ENCODE measurements at places on chromosomes 2 and 18.
A peak's percentile ranks its signal among the peaks of the same experiment; 100 is the strongest.

DNA sequence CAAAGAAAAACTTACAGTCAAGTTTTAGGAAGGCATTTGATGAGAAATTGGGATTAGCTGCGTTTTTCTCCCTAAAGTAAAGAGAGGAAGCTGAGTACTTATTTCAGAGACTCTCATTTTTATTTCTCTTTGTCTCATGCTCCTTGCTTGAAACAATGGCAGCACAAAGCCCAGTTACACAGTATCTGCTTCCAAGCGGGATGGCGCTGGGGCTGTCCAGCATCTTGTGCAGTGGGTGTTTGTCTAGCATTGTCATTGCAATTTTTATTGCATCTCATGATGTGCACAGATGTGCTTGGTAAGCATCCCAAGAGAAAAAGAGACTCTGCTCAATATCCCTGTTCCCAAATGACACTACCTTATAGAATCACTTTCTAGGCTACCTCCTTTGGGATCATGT, 102.8 kb upstream of the ZNF521 start:
- DNase-seq: no peak

GRCh38 chr2:230383453-230383852, 32.5 kb upstream of the SP100 start:
- no peak for DNase-seq

DNA sequence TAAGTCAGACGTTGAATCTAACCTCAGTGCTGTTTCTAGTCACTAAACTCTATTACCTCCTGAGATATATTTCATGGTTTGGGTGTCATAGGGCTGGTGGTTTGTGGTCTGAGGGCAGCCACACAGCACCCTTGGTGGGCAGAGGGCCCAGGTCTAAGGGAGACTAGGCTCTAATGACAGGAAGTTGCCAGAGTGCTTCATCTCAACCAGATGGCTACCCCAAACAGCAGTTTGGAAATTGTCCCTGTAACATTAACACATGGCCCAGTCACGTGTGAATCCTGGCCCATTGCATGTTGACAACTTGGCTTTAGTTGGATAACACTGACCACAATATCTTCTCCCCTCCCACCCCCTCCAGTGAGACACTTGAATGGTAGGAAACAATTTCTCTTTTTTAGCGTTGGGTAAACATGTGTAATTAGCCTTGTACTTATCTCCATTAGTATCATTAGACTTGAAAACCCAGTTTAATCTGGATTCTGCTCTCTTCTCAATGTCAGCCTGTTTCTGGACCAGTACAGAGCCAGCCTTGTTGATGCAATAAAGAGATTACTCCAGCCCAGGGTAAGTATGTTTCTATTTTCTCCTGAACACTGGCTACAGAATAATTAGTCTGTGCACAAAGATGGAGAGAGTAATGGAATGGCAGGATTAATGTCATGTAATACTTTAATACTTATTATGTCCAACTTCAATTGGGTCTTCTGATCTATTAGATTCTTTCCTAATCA, 187.8 kb upstream of the SIX3 start:
- peak; percentile 14 for DNase-seq

GRCh38 chr2:72824224-72824842, 1.5 kb downstream of the EXOC6B start:
- DNase-seq: no peak

- no peak for DNase-seq
Observed at GRCh38 chr18:49362431-49362830, 98.0 kb downstream of the DYM start.

GRCh38 chr2:3108105-3108504, 269.5 kb downstream of the EIPR1 start:
- DNase-seq: no peak

DNA sequence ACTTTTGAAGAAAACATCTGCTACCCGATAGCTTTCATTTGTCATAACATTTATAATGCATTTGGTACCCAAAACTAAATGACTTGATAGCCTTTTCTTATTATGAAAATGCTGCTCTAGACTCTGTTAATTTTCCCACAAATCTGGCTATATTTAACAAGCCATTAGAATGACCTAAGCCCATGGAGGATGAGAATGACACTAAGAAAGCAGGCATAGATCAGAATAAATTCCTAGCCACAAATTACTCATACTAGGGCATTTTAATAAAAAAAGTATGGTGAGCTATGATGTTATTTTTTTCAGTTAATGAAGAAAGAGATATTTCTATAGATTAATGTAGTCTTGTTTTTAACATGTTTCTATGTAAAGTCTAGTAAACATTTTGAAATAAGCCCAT, 1728.3 kb downstream of the SUCLG1 start:
- no peak for DNase-seq

DNA sequence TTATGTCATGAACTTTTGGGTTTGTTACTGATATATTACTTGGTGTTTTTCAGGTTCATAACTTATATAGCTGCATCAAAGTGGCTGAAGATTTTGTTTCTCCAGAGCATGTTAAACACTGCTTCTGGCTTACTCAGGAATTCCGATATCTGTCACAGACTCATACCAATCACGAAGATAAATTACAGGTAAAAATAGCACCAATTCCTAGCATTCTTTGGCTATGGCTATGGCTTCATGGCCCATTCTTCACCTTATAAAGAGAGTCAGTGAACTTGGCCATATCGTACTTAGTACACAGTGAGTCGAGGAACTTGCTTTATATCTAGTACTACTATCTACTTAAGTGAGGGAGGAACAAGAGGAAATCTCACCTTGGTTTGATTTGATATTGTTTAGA, 49.9 kb downstream of the KDM3A start:
- no peak for DNase-seq

DNA sequence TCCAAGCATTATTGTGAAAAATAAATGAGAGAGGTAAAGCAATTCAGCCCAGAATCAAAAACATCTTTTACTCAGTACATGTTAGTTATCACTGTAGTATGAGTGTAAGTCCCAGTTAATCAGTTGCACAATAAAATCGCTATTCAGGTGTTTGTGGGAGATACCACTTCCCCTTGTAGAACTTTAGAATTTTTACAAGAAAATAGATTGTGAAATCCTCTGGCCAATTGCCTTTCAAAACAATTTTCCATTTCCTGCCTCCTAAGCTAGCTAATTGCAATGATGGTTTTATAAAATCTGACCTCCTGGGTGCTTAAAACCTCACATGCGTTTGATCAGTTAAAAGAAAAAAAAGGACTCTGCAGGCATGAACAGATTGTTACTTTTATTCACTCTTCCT, 332.5 kb downstream of the PID1 start:
- DNase-seq: no peak

GRCh38 chr2:202032846-202033316, 774 bp upstream of the FZD7 start:
- DNase-seq: peak; percentile 33

DNA sequence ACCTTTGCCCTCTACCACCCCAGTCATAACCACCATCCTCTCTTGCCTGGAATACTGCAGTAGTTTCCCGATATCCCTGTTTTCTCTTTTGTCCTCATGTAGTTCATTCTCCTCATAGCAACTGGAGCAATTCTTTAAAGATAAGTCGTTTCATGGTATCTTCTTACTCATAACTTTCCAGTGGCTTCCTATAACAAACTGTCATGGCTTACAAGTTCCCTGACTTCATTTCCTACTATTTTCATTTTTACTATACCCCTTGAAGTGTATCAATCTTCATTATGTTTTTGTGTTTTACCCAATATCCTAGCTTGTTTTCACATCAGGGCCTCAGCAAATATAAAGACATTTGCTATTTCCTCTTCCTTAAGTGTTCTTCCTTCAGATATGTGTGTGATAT, 83.7 kb upstream of the PROKR1 start:
- no peak for DNase-seq

DNA sequence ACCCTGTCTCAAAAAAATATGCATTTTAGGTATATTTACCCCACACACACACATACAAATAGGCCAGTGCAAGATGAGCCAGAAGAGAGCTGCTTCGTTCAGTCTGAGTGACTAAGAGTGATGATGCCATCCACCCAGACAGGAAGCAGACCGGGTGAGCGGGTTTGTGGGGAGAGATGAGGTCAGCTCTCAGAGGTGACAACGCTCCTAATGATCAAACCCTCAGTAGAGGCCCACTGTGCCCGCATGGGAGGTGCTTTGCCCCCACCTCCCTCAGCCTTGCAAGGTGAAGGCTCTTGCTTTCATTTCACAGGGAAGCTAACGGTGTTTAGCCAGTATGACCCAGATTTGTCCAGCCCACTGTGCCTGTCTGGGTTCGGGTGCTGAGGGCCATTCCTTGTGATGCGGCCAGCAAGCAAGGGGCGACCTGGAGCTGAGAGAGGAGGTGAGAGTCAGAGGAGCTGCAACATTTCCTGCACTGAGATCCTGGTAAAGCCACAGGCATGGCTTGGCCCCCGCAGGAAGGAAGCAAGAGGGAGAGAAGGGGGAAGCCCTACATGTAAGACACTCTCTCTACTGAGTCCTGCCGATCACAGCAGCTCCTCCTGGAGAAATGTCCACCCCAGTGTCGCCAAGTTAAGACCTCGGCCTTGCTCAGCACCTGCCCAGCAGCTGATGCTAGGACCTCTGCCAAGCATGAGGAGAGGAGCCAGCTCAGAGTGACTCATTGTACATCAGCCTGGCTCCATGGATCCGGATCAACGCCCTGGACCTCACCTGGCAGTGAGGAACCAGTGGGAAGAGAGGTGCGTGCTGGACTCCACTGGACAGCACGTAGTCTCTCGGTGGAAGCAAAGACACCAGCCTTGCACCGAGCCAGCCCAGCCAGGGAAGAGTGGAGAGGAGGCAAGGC, 37.0 kb downstream of the NIFK start:
- peak; percentile 81 for DNase-seq

DNA sequence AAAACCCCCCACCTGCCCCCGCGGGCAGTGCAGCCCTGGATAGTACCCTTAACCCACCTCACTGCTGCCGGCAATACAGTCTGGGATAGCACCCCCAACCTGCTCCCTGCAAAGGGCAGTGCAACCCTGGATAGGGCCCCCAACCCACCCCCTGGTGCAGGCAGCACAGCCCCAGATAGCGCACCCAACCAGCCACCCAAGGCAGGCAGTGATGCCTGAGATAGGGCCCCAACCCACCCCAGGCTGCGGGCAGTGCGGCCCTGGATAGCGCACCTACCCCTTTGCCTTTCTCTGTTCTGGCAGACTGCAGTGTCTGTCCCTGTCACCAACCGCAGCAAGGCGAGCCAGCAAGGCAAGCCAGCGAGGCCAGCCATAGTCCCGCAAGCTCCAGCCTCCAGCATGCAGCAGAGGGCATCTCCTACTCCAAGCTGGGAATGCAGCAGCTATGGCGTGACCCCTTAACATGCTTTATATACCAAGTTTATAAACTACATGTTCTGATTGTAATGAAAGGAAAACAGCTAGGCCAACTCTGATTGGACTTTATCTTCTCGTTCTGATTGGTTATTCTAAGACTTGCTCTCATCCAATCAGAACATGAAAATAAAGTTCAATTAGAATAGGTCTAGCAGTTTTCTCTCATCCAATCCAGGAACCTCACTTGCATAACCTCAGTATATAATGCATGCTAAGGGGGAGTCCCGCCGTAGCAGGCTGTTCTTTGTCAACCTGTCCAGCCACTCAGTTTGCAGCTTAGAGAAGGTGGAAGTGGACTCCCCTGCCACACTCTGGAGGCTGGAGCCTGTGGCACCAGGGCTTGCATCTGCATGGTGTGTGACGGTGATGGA, 34.1 kb upstream of the ANKRD62 start:
- no peak for DNase-seq

- DNase-seq: no peak
Observed at GRCh38 chr18:7615840-7616239, 48.7 kb downstream of the PTPRM start.

DNA sequence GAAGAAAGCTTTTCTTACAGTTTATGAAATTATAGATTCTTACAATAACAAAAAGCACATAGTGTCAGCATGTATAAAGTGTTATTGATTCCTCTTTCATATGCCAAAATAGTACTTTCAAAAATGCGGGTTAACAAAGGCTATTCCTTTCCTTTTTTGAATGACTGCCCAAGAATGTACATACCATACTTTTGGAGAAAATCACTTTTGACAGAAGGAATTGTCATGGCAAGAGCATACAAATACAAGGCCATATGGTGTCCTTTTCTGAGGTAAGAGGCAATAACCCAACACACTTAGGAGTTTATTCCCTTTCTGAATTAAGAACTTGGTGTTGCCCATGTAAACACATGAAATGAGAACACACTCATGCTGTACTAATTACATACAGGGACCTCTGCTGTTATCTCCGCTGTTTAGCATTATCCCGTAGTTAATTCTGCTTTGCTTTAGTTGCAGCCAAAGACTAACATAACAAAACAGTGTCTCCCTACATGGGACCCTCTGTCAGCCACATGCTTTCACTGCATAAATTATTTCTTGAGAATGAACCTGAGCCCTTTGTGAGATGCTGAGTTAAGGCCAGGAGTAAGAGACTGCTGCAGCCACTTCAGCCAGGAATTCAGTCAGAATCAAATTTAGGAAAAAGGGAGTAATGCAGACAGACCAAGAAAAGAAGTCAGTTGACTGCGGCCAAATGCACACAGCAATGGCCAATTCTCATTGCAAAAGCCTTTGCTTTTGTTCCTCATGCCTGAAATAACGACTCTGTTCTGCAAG, 67.0 kb downstream of the CDH2 start:
- DNase-seq: no peak

GRCh38 chr18:77896586-77897252, 647.1 kb downstream of the GALR1 start:
- DNase-seq: peak; percentile 36

GRCh38 chr18:54780285-54780861, 47.9 kb upstream of the RAB27B start:
- no peak for DNase-seq

GRCh38 chr2:202432776-202433175, 56.6 kb downstream of the BMPR2 start:
- DNase-seq: no peak

Data from mucosa of gallbladder (tissue), 1 donor.